ENCODE measurements at places on chromosomes 3 and 15. TPM values are rescaled to one million over a fixed set of nuclear protein-coding genes. Genes with fewer than 3 reads are reported as not detected.
A peak's percentile ranks its signal among the peaks of the same experiment; 100 is the strongest.

DNA sequence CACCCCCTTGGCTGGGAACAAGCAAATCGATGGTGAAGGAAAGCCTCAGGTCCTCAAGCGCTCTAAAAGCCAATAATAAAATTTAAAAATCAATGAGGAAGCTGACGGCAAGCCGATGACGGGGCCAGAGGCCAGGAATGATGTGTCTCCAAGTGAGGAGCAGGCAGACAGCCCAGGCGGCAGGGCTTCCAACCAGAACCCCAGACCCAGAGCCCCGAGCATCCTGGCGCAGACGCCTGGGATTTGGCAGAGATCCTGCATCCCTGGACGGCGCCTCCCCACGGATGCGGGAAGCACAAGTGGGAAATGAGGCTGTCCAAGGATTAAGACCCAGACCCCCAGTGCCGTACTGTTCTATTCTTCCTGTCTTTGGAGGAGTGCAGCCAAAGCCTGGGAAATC, 123.0 kb upstream of the PROK2 start:
- DNase-seq, result no peak

GMNC gene
- total RNA-seq, result not detected

DNA sequence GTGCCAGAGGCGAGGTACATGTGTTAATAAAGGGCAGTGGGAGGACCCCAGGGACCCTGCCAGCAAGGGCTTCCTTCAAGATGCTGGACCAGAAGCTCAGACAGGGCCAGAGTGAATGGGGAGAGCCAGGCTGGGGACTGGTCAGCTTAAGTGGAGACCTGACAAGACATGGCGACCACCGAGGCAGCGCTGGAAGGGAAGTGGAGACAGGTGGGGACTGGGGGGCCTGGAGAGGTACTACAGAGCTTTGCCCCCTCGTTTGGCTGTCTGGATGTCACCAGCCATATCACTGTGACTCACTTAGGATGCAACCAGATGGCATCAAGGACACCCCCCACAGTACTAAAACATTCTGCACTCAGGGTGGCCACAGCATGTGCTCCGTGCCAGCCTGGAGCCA, 97.9 kb downstream of the ADCY5 start:
- DNase-seq, result no peak

GRCh38 chr3:27632431-27633223, 89.5 kb downstream of the EOMES start:
- peak; percentile 78 for DNase-seq

DNA sequence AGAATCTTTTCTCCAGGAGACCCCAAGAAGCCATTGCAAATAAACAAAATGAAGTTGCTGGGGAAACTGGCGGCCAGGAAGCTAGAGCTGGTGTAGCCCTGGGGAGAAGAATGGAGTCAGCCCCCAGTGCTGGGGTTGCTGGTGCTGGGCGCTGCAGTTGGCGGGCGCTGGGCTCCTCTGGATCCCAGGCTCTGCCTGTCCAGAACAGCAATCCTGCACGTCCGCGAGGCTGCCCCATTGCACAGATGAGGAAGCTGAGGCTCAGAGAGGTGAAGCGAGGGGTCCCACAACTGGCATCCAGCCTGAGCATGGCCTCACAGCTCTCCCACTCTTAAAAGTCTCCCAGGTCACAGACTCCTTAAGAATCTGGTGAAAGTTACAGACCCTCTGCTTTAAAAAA, 161.1 kb downstream of the OR4M2 start:
- DNase-seq, result no peak

DNA sequence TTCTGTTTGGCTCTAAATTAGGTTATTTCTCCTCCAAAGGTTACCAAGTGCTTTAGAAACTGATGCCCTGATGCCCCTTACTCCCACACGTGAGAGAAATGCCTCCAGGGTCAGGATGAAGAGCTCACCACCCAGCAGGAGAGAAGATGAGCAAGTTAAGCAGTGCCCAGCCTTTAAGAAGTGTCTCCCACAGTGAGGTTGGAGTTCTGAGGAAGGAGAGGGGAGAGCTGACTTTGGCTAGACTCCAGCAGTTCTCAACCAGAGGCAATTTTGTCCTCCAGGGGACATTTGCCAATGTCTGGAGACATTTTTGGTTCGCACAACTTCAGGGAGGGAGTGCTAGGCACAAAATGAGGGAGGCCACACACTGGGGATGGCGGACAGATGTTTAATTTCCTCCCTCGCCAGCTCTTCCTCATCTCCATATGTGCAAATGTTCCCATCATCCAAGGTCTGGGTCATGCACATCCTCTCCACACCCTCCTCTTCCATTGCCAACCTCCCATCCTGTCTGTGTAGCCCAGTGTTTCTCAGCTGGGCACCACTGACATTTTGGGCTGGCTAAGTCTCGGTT, 50.6 kb upstream of the SLC7A14 start:
- DNase-seq, result no peak

GRCh38 chr3:153768561-153769469, 352.4 kb upstream of the ARHGEF26 start:
- no peak for DNase-seq

DNA sequence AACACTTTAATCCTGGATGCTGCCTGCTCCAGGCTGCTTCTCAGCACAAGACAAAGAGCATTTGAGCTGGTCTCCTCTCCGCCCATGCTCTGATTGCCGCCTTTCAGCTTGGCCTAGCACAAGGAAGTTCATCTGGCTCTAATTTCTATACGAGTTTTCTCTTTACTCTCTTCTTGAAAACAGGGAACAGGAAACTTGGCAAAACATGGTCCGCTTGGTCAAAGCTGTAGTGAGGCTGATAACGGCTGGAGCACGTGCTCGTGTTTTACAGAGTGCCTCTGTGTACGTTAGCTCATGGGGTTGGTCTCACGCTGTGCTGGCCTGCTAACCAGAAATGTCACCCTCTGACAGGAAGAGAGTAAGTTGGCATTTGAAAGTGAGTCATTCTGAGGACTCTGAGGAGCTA, 19.2 kb downstream of the RARRES1 start:
- peak; percentile 80 for DNase-seq

DNA sequence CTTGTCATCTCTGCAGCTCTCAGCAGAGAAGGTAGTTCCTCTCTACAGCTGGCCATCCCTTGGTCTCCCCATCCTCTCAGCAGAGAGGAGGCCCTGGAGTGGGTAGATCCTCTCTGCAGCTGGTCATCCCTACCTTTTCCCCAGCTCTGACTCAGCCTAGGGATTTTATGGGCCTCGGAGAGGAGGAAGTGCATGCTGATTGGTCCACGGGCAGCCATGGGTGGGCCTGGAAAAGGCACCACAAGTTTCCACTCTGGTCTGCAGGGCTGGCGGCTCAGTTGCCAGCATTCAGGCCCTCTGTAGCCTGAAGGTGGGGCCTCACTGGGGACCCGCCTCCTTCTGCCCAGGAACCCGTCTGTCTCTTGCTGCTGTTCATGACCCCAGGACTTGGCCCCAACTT, 36.9 kb downstream of the NR1D2 start:
- no peak for DNase-seq

DNA sequence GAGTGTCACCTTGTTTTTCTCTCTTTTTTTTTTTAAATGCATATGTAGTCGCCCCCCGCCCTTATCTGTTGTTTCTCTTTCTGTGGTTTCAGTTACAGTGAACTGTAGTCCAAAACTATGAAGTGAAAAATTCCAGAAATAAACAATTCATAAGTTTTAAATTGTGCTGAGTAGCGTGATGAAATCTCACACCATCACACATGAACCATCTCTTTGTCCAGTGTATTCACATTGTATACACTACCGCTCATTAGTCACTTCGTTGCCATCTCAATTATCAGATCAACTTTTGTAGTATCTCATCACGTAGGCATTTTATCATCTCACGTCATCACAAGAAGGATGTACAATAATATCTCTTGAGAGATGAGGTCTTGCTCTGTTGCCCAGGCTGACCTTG, 62.5 kb upstream of the MLF1 start:
- no peak for DNase-seq

- DNase-seq, result no peak
These were observed 17.9 kb upstream of the HDAC11 start for GRCh38 chr3:13462125-13462629.

GRCh38 chr3:150300388-150300787, 107.7 kb upstream of the TSC22D2 start:
- DNase-seq, result no peak

DNA sequence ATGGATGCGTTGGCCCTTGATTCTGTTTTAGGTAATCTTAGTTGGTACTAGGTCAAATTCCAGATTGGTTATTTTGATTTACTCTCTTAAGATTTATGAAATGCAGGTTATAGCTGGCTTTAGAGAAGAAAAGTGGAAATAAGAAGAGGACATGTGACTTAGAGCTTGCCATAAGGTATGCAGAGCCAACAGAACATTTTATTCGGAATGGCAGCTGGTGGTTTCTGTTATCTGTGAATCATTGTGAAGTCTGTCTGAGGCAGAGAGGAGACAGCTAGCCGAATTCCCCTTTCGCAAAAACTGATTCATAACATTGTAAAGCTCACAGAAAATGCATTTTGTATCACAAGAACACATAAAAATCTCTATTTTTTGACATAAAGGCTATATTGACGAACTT, 82.1 kb downstream of the FILIP1L start:
- DNase-seq, result no peak

KLHL6 gene
- total RNA-seq, result 1.5 TPM

DNA sequence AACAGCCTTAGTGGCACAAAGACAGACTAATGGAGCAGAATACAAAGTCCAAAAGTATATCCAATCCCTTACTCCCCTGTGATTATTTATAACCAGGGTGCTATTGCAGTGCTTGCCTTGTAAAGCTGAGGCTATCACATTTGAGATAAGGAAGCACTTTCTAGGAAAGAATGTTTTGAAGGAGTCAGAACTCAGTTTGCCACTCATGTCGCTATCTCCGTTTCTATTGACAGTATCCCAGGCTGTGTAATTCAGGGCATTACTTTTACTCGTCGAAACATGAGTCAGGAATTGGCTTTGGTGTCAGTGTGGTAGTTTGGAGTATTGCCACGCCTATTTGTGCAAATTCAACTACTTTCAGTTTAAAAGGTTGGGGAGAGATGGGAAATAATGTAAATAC, 78.4 kb downstream of the FBXL2 start:
- DNase-seq, result no peak

DNA sequence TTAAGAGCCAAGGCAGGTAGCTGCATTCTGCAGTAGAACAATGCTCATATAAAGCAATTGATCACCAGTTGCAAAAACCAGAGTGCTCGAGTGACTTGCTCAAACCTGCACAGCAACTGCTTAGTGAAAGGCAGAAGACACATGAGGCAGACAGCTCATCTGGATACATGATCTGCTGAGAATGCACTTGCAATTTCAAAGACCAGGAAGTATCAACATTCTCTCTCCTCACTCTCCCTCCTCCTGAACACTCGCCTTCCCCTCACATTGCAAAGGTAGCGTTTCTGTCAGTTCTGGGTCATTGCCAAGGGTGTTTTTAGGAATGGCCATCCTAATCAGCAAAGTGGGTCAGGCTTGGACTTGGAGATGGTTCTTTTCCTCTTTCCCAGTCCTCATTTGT, 61.0 kb downstream of the BFSP2 start:
- no peak for DNase-seq

DNA sequence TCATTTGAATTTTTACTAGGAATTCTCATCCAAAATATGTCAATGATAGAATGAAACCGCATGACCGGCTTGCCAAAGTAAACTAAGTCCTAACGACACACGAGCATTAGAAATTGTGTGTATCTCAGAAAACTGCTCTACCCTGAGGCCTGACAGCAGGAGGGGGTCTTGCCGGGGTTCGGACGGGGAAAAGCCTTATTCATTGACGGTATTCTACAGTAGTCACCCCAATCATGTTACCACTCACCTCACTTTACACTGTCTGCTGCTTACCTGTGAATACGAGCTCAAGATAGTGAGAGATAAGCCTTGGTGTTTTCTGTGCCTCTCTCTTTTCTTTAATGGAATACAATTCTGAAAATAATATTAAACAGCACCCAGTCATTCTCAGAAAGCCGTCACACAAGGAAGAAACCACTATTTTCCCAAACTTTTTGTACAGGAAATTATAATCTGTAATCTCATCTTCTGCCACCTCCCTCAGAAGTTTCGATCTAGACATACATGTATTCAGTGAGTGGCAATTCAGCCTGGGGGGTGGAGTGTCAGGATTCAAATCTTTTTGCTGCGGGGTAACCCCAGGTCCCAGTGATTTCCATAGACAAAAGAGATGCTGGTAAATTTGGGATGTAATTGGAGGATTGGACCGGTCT, 492 bp upstream of the FAM43A start:
- no peak for DNase-seq

DNA sequence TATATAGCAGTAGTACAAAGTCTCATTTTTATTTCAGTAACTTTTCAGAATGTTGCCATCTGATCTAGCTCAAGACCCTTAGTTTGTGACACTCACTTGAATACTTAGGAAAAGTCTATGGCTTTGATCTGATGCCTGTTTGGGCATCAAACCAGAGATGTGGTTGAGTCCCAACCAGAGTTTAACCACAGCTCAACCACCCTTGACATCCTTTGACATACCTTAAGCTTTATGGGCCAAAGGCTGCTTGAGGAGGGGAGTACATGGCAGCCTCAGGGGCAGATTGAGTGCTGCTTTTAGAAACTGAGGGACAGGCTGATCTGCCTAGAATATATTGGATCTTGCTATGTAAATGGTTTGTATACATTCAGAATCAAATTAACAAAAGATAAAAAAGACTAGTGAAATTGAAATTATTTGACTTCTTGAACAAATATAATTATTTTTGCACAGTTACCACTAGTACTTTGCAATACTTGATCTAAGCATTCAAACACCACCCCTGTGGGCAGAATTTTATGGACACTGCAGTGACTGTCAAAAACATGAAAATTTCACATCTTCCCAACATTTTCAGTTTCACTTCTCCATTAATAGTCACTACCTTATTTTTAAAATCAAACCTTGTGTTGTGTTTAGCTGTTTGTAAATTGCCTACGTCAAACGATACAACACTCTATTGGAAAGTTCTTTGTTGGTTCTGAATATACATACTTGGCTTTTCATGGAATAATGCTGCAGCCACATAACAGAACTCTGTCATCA, 199.8 kb downstream of the UBE2E2 start:
- no peak for DNase-seq

DNA sequence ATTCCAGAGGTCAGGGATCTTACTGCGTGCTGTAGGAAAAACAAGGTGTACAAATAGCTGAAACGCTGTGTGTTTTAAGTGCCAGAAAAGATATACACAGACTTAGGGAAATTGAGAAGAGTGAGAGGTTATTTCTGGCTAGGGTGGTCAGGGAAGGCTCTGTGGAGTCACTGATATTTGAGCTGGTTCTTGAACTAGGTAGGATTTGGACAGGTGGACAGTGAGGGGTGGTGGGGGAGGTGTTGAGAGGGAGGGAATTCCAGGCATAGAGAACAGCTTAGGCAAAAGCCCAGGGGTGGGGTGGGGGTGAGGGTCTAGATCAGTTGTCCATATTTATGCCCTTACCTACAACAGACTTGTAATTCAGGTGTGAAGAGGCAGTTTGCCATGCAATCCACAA, 7.0 kb downstream of the SEMA6D start:
- no peak for DNase-seq

GRCh38 chr3:172073262-172073915, 34.0 kb downstream of the FNDC3B start:
- DNase-seq, result no peak

- no peak for DNase-seq
These were observed 40.1 kb downstream of the FLNB start for GRCh38 chr3:58048301-58048700.

FAM3D gene
- total RNA-seq, result not detected
